Amniotic epithelial cell (primary cell): ENCODE measurements at places on chromosomes 3 and 15.

DNA sequence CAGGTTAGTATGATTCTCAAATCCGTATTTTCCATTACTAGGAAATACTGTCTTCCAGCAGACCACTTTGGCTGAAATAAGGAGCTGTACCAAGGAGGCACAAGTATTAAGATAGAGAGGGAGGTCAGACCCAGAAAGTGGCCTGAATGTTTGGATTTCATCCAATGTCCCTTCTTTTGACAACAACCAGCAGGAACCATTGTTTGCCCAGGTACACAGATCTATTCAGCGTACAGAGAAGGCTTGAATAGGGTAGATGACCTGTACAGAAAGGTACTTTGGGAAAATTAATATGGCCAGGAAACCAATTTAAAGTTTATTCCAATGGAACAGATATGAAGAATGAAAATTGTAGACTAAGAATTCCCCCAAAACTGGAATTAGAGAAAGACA, 12.6 kb downstream of the MTHFS start:
- DNase-seq: no peak

DNA sequence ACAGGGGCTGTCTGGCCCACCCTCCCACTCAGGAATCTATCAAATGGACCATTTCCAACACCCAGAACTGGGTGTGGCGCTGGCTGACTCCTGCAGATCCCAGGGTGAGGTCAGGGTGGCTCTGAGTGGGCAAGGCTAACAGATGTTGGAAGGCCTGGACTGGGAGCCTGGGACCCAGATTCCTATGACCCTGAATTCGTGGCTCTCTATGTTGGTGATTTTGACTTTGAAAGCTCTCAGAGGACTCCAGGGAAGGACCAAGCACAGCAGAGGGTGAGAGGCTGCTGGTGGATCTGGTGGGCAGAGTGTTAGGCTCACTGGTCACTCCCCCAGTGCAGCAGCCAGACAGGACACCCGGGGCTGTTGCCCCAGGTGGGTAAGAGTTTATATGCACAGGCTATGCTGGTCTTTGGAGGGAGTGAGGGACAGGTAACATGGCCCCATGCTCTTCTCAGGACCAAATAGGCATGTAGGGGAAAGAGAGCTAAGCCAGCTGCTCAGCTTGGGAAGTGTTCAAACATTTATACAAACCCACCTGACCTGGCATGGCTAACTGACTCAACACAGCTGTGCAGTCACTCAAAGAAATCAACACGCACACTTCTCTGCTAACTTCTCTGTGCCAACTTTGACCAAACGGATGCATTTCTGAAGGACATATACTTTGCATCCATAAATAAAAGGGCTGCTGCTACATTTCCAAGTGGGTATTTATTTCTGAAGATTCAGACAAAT, 62.6 kb upstream of the RAB6B start:
- no peak for DNase-seq

DNA sequence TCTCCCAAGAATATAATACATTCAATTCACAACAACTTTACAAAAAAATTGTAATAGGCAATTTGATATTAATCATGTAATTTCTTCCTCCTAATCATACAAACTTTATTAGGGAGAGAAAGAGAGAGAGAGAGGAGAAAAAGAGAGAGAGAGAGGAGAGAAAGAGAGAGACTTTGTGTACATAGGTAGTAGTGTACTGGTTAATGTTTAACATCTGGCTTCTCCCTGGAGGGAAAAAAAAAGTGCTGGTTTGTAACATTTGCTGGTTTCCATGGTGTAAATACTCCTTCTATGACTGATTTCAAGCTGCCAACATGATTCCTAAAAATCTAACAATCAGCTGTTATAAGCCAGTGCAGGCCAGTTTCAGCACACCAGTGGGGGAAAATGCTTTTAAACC, 98.0 kb upstream of the ARHGEF26 start:
- DNase-seq: no peak

DNA sequence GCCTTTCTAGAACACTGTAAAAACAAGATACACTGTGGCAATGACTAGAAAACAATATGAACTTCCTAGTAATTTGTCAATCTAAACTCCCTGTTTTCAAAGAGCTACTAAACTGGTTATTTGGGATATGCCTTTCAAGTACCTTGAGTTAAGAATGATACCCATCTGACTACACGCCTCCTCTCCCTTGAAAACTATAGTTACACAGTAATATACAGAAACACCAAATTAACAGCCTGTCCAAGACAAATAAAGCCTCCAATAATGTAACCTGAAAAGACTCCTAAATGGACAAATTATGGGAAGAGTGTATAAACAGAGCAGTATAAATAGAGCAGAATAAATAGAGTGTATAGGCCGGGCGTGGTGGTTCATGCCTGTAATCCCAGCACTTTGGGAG, 70.1 kb downstream of the SMARCC1 start:
- no peak for DNase-seq

DNA sequence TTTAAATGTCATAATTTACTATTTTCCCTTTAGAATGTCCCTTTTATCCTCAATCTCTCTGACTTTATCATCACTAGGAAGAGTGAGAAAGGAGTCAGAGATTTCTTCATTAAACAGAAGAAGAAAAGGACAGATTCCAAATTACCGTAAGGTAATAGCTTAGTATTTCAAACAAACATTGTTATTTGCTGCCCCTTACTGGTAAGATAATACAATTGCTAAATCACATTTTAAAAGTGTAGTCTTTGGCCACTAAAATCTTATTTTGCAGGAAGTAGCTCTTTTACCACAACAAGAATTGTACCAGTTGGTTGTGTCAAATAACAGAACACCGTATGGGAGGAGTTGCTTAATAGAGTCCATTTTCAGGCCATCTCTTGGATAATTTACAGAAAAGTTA, 53.7 kb downstream of the CGGBP1 start:
- peak; percentile 36 for DNase-seq

DNA sequence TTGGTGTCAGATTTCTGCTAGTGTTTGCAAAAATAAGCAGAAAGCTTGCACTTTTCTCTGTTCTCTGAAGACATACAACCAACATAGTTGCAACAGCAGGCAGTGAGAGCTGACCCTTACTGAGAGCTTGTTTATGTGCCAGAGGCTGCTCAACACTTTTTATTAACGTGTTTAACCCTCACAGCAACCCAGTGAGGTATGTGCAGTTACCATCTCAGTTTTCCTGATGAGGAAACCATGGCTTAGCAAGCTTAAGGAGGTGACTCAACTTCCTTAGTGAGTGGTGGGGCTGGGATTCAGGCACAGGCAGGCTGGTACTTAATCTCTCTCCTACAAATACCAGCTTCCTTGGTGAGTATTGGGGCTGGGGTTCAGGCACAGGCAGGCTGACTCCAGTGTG, 158.1 kb upstream of the CTDSPL start:
- peak; percentile 51 for DNase-seq

- peak; percentile 8 for DNase-seq
Observed at GRCh38 chr3:55746808-55747413, 259.8 kb upstream of the WNT5A start.

DNA sequence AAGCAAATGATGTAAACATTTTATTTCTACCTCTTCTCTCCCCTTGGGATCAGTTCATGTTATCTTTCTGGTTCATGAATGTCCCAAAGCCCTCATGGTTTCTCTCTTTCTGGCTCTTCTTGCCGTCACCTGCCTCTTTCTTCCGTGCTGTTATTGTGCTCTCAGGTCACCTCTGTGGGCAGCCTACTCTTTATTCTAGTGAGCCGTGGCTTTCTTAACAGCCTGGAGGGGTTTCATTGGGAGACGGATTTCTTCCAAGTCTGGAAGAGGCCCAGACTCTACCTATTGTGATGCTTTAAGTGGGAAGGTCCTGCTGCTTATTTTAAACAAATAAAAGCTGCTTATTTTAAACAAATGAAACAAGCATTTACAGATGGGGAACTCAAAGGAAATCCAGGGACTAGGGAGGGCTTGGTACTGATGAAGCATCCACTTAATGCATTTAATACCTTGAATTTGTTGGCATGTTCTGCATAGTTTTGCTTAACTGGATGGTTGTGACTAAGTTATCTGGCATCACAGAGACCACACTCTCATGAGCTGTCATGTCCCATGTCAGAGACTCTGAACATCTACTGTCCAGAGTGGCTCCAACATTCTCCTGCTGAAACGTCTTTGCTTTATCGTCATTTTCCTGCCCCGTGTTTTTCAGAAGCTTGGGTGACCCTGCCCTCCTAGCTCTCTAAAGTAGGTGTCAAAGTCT, 443.3 kb downstream of the GABRG3 start:
- DNase-seq: no peak

GRCh38 chr3:8070011-8070410, 431.6 kb upstream of the LMCD1 start:
- no peak for DNase-seq

GRCh38 chr3:62699728-62700127, 175.5 kb downstream of the CADPS start:
- peak; percentile 15 for DNase-seq

DNA sequence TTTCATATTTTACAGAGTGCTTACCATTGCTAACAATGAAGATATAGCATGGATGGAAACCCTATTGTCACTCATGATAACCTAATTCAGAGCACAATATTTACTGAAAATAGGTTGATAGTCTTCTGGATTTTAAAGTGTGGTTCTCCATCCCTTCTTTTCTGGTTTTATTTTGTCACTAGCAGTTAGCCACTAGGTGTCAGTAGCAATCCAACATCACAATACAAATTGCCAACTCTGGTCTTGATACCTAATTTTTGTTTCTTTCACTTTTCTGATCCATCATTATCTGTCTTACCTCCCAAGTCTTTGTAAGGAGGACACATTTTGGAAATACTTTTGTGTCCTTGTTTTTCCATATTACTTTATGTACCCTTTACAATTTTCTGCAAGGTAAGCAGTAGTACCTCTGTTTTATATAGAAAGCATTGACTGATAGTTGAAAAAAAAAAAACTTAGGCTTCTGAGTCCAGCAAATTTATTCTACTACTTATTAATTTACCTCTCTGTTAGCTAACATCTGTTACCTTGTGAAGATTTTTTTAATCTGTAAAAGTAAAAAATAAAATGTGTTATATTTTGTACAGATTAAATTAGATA, 28.3 kb upstream of the CRYBG3 start:
- DNase-seq: peak; percentile 50

DNA sequence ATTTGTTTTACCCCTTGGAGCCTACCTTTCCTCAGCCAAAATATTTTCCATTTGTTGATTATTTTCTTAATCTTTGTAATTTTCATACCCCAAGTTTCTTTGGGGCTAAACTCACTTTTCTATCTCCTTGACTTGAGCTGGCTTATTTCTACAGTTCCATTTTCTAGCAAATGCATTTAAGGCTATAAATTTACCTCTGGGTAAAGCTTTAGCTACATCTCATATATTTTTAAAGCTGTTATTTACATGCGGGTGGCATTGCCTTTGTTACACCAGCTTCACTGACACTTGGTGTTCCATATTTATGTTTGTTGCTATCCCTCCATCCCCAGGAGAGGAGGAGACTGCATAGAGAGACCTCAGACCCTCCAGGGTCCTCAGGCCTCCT, 136.3 kb downstream of the NUP210 start:
- no peak for DNase-seq

GRCh38 chr3:45782381-45782780, 14.0 kb downstream of the SLC6A20 start:
- DNase-seq: no peak

DNA sequence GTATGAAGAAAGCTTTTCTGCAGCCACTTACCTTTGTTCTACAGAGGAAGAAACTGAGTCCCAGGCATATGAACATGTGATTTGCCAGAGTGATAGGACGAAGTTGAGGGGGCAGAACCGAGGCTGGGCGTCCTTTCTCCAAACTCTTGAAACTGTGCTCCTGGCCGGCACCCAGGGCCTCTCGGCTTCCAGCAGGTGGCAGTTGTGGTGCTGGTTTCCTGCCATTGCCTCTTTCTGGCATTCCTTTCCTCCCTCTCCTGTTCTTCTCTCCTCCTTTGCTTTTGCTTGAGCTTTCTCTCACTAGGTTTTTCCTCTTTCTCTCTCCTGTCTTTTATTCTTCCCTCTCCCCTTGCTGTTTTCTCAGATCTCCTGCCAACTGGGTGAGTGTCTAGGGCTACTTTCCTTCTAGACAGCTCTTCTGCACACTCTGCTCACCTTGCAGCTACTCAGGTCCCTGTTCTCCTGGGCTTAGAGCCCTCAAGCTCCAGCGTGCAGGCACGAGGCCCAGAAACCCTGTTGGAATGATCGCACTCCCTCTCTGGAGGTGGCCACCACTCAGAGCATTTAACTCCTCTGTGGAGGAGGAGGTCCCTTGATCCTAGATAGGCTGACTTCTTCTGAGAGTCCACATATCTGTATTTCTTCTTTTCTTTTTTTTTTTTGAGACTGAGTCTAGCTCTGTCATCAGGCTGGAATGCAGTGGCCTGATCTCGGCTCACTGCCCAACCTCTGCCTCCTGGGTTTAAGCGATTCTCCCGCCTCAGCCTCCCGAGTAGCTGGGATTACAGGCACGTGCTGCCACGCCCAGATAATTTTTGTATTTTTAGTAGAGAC, 26.2 kb downstream of the TRAK1 start:
- peak; percentile 32 for DNase-seq

DNA sequence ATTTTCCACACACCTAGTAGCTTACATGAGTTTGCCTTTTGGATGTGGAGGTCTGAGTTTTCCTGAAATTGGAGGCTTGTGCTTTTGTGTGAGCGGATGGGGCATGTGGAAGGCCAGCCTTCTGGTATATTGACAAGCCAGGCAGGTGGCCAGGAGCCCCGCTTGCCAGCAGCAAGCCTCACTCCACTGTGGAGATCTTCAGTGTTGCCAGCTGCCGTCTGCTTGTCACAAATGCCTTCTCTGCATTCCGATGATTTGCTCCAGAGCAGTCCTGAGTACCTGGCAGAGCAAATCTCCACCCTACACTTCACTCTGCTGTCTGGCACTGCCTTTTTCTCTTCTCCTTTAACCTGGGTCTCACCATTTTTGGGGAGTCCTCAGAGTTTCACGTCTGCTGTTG, 29.1 kb upstream of the CHST2 start:
- no peak for DNase-seq

GRCh38 chr15:90873998-90874605, 5.7 kb downstream of the FURIN start:
- peak; percentile 40 for DNase-seq

DNA sequence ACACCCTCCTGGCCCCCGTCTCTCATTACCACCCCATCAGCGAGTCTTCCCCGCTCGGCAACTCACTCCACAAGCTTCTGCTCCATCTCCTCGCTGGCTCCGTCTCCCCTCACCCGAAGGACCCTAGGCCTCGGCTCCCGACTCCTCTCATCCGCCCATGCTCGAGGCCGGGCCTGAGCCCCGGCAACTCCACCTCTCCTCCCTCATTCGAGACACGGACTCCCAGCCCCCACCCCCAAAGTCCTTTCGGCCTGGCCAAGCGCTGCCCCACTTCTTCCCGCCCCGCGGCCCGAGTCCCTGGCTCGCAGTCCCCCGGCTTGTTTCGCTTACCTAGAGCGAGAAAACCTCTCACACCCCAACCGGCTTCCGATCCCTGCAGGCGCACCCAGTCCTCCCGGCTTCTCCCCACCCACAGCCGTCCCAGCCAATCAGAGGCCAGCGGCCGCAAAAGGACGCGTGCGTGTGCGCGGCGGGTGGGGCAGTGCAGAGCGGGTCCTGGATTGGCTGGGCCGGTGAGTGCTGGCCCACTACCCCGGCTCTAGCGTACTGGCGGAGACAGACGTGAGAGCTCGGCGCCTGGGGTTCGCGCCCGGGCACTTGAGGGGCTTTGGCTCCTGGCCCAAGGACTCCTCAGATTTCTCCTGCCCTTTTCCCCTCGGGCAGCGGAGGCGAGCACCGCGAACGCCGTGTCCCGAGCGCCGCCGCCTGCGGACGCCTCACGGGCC, at the start of gene HIGD1A:
Gene HIGD1A, minus strand, starts transcription at position 385 of the 725 bp plus-strand sequence. CDS start 10,237 bp downstream, outside the sequence.
- peak; percentile 91 for DNase-seq

- no peak for DNase-seq
Observed at GRCh38 chr15:40466426-40467260, 4.1 kb upstream of the CHST14 start.
